ENCODE measurements at places on chromosomes 1 and 21. TPM values are rescaled to one million over a fixed set of nuclear protein-coding genes. Genes with fewer than 3 reads are reported as not detected.

Gene RNU1-3
- total RNA-seq = under 0.01 TPM

Gene AGO1
- total RNA-seq = 17.1 TPM

Gene RBM8A
- total RNA-seq = 54.4 TPM

Gene TSEN15
- 43.0 TPM for total RNA-seq

Gene PLA2G2D
- not detected for total RNA-seq

Data from mesangial cell (primary cell).